ENCODE measurements at places on chromosomes 7 and 10.
A peak's percentile ranks its signal among the peaks of the same experiment; 100 is the strongest.

- no peak for DNase-seq
Measured at GRCh38 chr10:47364366-47364765, 16.2 kb downstream of the RBP3 start.

- no peak for DNase-seq
Measured at GRCh38 chr10:20888620-20889330, 8.3 kb downstream of the NEBL start.

GRCh38 chr7:35799846-35800717, 775 bp upstream of the SEPTIN7 start:
- DNase-seq = peak; percentile 86

DNA sequence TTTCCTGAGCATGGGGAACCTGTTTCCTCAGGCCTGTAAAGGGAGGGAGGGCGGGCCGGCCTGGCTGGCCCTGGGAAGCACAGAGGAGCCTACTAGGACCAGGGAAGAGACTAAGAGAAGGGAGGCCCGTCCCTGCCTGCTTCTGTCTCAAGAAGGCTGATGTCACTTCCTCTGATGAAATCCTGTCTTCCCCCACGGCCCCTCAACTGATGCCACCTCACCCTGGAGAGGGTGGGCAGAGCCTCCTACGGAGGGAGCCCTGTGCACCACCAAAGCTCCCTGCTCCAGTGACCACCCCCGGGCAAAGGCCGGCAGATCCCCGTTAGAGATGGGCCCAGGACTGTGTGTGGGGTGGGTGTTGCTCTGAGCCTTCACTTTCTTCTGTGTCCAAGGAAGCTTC, 1.0 kb upstream of the PILRA start:
- DNase-seq = no peak

- no peak for DNase-seq
Measured at GRCh38 chr10:68813559-68813958, 13.8 kb upstream of the STOX1 start.
